Astrocyte of the cerebellum (primary cell): ENCODE measurements at places on chromosomes 7 and 10.

DNA sequence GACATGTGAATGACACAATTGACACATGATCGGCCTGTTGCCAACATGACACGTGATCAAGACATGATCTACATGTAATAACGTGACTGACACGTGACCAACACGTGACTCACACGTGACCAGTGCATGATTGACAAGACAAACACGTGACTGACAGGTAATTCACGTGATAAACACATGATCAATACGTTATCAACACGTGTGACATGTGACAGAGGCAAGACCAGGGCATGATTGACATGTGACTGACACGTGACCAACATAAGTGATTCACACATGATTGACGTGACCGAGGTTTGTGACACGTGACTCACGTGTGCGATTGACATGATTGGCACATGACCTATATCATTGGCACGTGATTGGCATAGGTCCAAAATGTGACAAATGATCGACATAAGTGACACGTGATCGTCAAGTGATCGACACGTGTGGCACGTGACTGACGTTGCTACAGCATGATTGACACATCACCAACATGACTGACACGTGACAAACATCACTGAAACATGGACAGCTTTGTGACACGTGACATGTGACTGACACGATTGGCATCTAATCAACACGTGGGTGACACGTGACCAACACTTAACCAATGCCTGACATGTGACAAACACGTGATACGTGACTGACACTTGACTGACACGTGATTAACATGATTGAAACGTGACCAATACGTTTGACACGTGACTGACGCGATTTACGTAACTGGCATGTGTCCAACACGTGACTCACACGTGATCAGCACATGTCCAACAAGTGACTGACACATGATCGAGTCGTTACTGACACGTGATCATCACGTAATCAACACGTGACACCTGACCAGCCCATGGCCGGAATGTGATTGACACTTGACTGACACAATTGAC is 23.0 kb downstream of the CRPPA start:
- no peak for DNase-seq

DNA sequence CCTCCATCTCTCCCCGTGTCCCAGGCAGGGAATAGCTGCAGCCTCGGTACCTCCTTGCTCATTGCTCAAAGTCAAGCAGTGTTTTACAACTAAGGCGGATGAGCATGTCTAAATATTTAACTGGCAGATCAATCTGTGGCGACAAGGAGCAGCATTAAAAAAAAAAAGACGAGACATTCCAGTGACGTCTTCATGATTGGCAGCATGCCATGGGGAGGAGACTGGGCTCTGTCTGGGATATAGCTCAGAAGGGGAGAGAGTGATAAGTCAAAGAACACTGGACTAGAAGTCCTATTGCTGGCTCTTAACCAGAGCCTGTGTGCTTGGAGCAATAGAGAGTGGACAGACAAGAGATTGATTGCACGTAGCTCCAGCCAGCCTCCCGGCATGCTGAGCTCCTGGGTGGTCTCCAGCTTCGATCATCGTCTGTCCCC is 287.5 kb upstream of the PODXL start:
- no peak for DNase-seq

DNA sequence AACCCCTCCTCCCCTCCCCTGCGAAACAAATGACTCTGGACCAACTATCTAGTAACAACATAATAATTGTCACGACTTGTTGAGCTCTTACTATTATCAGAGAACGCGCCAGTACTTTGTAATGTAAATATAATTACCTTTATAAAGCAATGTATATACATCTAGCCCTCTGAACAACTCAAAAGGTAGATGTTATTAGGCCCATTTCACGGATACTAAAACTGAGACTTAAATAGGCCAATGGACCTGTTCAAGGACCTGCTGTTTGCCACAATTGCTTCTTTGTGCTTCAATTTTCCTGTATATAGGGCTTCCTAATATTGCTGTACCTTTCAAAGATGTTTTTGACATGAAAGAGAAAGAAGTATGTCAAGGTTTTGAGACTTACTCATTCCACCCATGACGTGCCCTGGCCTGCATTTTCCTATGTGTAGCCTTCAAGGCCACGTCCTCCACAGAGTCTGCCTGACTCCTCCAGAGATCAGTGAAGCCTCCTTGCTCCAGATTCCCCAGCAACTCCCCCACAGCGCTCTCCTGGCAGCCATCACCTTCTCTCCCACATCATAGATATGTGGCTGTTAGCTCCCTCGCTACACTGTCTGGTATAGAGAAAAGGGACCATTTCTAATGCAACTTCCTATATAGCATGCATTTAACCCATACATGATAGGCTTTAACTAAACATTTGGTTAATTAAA is 156.6 kb downstream of the SKIDA1 start:
- DNase-seq = no peak

GRCh38 chr10:62763155-62763554 is 41.4 kb upstream of the ADO start:
- DNase-seq = no peak

DNA sequence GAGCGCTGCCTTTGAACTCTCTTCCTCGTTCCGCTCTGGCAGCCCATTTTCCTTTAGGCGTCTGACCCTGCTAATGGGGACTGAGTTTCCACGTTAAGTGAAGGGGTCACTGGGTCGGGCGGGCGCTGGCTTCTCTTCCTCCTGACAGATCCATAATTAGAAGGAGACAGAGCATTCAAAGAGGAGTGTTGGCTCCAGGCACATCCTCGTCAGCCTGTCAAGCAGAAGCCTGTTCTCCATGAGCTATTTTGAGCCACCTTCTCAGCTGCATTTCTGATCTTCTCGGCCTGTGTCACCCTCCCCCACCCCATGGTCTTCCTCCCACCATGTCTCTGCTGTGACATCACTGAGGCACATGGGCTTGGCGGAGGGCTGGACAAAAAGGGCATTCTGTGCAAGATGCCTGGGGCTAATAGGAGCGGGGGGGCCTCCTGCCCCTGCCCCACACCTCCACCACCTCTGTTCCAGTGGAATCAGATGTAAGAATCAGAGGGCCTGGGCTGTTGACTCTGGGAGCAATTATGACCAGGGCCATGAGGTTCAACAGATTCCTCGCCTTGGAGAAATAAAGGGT is 248.1 kb downstream of the PLXNA4 start:
- no peak for DNase-seq

DNA sequence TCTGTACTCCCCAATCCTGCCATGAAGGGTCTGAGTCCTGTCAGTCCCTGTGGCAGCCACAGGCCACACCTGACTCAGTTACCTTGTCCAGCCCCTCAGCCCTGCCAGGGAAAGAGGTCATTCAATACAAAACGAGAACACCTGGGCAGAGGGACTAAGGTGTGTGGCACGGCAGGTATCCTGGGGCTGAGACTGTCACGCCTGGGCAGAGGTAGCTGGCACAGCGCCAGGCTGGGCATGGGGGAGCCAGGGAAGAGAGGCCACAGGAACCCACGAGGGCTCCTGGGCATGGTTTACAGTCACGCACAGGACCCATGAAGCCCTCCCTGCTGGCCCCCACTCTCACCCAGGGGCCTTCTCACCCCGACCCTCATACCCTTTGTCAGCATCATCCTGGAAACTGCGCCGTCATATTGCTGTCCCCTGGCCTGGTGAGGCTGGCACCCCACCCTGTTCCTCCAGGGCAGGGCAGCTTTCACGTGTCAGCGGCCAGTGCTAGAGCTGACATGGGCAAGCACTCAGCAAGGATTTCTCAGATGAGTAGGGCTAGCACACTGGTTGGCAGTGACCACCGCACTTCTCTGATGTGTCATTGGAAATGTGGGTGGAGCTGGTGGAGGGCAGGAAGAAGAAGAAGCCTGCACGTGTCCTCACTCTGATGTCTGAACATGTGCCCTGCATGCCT is 42.7 kb downstream of the LRRC18 start:
- DNase-seq = no peak

GRCh38 chr7:29228289-29229011 is 33.9 kb downstream of the CHN2 start:
- DNase-seq = no peak

DNA sequence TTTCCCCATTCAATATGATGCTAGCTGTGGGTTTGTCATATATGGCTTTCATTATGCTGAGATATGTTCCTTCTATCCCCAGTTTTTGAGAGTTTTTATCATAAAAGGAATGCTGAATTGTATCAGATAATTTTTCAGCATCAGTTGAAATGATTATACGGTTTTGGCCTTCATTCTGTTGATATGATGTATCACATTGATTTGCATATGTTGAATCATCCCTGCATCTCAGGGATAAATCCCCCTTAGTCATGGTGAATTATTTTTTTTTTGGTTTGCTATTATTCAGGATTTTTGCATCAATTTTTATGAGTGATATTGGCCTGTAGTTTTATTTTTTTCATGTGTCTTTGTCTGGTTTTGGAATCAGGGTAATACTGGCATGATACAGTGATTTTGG is 1152.3 kb upstream of the C7orf33 start:
- no peak for DNase-seq
